ENCODE measurements at places on chromosomes 7 and 10.

DNA sequence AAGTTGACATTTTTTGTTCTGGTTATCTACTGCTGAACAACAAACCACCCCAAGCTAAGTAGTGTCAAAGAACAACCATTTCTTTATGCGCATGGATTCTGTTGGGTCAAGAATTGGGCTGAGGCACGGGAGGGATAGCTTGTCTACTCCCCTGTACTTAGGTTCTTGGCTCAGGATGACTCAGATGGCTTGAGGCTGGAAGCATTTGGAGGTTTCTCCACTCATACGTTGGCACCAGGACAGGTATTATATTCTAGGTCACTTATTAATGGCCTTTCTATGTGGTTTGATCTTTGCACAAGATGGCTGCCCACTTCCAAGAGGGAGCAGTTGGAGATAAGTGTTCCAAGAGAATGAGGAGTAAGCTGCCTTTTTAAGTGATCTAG is 11.8 kb upstream of the TFAM start:
- DNase-seq, result no peak

DNA sequence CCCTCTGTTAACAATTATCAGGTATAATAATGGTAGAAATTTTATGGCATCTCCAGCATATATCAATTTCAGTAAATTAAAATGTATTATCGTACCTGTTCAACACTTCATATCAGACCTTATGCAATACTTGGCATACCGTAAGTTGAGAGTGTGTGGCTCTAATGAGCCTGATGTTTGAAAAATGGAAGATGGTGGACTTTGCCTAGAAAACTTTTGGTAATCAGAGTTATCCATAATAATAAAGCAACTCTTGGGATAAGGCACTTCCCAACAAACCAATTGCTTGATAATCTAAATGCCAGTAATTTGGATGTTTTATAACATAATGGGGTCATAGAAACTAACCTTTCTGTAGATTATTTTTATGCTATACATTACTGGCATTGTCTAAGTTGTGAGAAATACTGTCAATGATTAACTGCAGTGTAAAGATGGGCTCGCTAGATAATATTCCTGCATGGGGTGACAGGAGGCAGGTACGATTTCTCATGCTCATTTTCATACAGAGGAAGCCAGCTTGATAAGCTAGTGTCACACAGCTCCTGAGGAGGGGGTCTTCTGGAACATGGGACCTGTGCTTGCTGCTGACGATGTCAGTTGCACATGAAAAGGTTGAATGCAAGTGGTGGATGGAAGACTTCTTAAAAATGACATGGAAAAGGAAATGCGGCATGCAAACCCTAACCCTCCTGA is 27.8 kb upstream of the DMBT1 start:
- no peak for DNase-seq

GRCh38 chr10:48555310-48556042 is 49.4 kb downstream of the ARHGAP22 start:
- DNase-seq, result no peak

GRCh38 chr10:76022366-76022765 is 590.9 kb downstream of the LRMDA start:
- no peak for DNase-seq

- DNase-seq, result no peak
Observed at GRCh38 chr10:111109501-111110242, 32.8 kb downstream of the ADRA2A start.

DNA sequence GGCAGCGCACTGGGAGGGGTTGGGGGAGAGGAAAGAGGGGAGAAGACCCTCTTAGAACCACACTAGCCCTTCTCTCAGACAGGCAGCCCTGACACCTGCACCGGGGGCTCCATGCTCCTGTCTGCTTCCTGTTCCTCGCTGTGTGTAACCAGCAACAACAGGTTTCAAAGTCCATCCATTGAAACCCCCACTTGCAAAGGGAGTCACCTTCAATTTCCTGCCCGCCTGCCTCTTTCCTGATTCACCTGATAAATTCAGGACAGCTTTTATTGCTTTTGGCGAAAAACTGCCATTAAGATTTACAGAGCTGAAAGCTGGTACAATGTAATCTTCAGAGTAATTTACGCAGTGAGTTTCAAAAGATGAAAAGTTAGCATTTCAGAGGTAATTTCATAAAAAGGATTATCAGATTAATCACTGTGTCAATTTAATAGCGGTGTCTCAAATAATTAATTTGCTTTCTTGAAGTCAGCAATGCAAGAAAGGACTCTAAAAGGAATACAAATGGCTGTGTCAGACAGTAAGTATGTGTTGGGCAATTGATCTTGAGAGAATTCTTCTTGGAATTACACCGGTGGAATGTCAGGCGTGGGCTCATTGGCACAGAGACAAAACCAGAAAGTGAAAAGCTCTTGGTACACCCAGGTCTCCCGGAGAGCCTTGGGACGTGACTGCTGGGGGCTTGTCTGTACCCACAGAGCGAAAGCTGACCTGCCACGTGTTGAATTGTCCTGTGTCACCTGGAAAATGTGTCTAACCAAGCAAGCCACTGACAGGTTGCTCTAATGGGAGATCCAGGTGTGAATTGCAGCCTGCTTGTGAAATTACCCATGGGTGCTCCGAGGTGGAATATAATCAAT is 60.7 kb downstream of the TMEM209 start:
- no peak for DNase-seq

- no peak for DNase-seq
Observed at GRCh38 chr7:96397936-96398598, 76.2 kb upstream of the SLC25A13 start.

GRCh38 chr10:125116652-125117310 is 43.6 kb downstream of the CTBP2 start:
- no peak for DNase-seq

GRCh38 chr7:25675789-25676474 is 447.6 kb upstream of the NPVF start:
- DNase-seq, result peak; percentile 80

DNA sequence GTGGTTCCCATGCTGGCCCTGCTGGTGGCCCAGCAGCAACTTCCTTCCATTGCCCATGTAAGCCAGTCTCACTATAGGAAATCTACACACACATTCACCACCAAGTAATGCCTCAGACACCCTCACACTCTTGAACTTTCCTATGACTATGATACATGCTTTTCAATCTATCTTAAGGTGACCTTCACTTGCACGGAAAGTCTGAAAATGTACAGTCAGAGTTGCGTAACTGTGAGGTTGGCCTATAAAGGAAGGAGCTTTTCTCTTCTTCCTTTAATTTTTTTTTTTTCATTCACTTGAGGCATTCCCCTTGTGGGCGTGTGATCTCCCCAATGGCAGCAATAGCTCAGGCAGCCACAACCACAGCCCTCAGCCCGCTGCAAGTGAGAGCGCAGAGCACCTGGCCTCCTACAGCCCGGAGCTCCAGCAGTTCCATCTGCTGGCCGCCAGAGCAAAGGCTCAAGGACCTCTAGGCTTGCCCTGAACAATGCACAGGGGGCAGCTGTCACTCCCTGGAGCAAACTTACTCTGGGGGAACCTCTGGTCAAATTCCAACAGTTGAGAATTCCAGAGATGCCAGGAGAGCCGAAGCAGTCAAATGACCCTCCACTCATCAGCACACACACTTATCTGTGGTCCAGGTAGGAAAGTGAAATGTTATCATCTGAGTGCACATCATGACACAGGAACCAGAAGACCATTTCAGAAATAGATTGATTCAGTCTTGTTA is 123.1 kb upstream of the ADO start:
- DNase-seq, result no peak

DNA sequence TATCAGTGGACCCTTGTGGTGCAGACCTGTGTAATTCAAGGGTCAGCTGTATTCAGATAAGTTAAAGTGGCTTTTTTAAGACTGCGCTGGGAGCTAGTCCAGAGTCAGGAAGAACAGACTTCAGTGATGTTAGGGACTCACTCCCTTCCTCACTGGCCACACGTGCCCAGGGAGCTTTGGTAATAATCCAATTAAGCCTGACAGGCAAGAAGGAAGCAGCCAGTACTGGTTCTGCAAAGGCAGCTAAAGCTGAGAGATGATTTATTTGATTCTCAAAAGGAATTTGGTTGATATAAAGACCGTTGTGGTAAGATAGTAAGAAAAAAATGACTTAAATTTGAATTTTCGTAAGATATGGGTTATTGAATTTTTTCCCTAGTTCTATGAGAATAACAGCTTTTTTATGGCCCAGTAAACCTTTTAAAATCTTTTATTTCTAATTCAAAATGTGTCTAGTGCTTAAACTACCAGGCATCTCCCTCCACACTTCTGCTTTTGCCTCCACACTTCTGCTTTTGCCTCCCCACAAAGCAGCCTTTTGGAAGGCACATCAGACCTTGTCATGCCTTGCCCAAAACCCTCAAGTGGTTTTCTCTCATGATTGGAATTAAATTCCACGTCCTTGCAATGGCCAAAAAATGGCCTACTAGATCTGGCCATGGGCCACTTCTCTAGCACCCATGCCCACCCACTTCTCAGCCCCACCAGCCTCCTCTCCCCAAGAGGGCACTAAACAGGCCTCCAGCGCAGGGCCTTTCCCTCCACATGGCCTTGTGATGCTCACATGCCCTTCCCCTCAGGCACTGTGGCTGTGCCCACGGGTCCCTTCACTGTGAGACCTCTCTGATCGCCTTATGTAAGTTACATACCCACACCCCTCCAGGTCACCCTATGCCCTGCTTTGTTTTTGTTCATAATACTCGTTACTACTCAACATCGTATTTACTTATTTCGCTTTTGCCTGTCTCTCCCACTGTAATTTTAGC is 92.5 kb downstream of the POU6F2 start:
- DNase-seq, result no peak

GRCh38 chr7:38862666-38863065 is 46.3 kb downstream of the VPS41 start:
- DNase-seq, result no peak

DNA sequence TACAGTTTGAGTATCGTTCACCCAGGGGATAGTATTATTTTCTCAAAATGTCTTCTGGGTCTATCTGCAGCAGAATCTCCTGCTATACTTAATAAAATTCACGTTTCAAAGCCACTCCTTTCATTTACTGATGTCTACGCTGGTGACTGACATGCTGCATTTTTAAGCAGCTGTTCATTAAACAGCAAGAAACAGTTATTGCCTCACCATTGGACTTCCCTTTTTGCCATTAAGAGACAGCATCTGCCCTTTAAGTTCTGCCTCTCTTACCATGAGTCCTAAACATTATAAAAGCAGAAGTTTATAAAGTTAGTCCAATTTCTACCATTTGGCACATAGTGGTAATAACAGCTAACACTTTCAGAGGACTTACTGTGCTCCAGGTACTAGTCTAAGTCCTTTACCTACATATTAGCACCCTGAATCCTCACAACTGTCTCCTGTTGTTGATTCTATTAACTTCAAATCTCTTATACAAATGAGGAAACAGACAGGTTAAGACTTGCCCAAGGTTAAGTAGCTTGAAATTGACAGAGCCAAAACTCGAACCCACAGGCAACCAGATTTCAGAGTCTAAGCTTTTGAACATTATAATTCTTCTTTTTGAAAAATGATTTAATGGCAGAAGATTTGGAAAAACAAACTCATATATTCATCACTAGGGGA is 169.5 kb downstream of the SNX13 start:
- DNase-seq, result no peak

- DNase-seq, result no peak
Observed at GRCh38 chr10:77587416-77587790, 50.2 kb downstream of the KCNMA1 start.

DNA sequence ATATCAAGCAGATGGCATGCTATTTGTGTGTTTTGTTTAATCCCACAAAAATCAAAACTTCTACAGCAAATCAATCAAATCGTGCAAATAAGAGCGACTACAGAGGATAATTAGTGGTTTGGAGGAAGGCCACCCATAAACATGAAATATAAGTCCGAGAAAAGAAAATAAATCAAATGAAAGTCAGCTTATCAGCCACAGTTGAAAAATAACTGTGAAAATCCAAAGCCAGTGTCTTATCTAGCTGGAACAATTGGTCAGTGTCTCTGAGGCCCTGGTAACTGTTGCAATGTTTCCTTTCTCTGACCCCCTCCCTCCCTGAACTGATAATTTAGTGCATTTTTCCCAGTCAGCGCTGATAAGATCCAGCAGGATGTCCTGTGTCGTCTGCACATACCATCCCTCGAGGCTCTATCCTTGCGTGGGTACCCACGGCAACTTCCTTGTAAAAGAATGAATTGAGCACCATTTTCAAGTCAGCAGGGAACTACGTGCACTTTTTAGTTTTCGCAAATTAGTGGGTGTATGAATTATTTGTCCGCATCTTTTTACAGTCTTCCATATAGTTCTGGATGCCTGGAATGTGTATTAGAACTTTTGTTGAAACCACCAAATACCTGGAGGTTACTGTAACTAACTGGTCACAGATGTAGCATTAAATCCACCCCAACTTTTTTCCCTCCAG is 10.8 kb upstream of the JCAD start:
- DNase-seq, result no peak

GRCh38 chr10:133458021-133458709 is 4.4 kb downstream of the SCART1 start:
- no peak for DNase-seq

- DNase-seq, result no peak
Observed at GRCh38 chr7:40711706-40712105, 576.9 kb downstream of the SUGCT start.

GRCh38 chr10:72061491-72061890 is 26.9 kb downstream of the SPOCK2 start:
- DNase-seq, result no peak

DNA sequence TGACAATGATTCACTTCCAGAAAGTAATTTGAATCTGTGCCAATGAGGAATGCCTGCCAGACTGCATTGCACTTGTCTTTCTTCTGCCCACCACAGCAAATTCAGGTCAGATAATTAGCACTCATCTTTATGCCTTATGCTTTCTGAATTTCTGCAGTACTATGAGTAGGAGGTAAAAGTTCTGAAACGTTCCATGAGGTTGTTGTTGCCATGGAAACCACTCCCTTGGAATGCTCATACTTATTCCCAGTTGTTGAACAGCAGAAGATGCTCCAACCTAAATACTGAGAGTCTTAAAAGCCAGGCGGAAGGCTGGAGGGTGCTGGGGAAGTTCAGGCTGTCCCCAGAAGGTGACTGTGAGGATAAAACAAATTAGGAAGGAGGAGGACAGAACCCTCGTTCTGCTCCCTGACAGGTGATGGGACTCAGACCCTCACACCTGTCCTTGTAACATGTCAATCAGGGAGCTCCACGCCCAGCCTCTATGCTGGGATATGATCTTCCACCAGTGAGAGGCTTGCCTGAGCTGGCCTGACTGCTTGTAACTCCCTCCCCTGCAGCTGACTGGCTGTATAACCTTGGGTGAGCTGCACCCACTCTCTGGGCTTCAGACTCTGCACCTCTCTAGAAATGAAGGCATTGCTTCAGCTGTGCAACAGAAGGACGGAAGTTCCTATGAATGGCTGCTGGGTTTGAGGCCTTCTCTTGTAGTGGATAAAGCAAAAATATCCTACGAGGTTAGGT is 554.3 kb upstream of the MGMT start:
- DNase-seq, result no peak

GRCh38 chr7:12719141-12719919 is 31.9 kb downstream of the ARL4A start:
- DNase-seq, result peak; percentile 48

GRCh38 chr7:122306320-122307227 is 2.0 kb upstream of the FEZF1 start:
- DNase-seq, result no peak

GRCh38 chr10:44235363-44235762 is 149.5 kb downstream of the CXCL12 start:
- DNase-seq, result no peak

- no peak for DNase-seq
Observed at GRCh38 chr7:108291791-108292440, 161.8 kb upstream of the LAMB4 start.
